Esophagus squamous epithelium (tissue), 5 donors: ENCODE measurements at places on chromosomes 6 and 20.

DNA sequence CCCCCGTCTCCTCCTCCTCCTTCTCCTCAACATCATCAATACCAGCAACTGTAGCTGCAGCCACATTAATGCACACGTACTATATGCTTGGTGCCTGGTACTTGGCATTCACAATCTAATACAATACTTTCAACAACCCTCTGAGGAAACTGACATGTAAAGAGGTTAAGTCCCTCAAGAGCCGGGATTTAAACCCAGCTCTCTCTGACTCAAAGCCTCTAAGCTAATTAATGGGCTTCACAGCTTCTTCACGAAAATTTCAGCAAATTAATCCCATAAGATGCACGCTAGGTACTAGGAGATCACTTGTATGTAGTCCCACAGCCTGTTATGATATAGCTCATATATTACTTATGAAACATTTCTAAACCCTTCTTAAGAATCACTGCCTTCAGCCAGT, 73.1 kb upstream of the IPCEF1 start:
- DNase-seq, result no peak

DNA sequence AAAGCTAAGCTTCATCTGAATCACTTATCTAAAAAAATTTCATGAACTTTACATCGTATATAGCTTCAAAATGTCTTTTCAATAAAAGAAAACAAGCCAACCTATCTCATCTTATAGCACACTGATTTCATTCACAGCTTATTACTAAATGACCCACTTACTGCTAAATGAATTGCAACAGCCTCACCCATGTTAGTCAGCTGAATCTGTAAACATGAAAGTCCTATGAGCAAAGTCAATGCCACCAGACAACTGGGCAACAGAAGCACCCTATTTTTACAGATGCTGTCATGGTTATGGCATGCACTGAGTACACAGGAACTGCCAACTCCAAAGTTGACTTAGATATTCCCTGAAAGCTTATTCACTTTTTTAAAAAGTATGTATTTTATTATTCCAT, 41.2 kb upstream of the DST start:
- DNase-seq, result no peak

DNA sequence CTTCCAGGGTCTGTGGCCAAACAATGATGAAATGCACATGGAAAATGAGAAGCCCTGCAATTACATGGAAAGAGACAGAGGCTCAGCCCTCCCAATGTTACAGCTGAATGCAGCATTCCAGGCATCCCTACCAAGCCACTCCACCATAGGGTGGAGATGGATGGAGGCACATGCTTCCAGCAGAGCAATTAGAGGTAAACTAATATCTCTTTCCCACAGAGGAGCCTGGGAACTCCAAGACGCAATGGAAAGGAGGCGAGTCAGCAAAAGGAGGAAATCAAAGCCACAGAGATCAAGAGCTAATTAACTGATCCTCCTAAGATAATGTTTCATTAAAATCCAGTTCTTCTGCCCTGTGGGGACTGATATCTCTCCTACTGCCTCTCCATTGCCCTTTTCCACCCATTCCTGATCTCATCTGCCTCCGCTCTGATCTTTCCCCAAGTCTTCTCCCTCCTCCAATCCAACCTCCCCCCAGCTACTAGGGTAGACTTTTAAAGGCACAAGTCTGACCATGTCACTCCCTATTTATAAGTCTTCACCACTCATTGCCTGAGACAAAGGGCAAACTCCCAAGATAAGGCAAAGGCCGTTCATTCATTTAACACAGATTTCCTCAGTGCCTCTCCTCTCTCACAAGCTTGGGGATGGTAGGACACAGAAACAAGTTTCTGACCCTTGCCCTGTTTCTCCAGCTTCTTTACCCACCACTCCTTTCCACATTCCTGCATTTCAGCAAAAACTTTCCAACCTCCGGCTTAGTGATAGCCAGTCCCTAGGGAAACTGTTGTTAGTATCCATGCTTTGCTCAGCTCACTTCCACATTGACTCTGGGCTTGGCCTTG, 14.3 kb upstream of the KCNB1 start:
- no peak for DNase-seq

- no peak for DNase-seq
Observed at GRCh38 chr20:32898729-32899128, 40.0 kb downstream of the EFCAB8 start.

DNA sequence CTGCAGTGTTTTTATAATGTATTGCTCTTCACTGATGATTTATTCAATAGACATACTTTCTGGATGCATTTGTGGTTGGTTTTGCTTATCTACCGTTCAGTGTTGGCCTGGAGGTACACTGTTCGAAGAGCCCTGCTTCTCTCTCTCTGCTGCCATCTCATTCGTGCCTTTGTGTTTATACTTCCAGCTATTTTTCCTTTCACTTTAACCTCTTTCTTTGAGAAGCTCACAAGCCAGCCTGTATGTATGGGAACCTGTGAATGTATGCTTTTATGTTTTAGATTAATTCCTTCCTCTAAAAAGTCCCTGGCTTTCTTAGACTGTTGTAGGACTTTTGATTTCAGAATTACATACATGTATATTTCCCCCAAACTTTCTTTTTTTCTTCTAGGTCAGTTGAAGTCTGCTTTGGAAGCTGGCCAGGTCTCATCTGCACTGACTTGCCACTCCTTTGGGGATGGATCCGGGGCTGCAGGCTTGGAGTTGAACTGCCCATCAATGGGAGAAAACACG, 83.0 kb downstream of the SCAND1 start:
- DNase-seq, result no peak

DNA sequence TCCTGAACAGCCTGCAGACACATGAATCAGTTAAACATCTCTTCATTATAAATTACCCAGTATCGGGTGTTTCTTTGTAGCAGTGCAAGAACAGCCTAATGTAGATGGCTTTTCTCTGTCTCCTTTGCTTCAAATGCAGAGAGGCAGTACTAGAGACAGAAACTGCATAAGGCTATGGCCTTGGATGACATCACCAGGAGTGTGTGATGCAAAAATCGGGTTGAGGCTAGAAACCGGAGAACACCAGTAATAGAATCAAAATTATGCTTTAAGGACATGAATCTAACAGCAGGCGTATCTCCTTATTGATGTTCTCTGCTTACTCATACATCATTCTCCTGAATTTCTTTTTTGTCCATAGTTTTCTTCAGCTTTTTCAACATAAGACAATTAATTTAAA, 49.3 kb upstream of the FLRT3 start:
- DNase-seq, result no peak

DNA sequence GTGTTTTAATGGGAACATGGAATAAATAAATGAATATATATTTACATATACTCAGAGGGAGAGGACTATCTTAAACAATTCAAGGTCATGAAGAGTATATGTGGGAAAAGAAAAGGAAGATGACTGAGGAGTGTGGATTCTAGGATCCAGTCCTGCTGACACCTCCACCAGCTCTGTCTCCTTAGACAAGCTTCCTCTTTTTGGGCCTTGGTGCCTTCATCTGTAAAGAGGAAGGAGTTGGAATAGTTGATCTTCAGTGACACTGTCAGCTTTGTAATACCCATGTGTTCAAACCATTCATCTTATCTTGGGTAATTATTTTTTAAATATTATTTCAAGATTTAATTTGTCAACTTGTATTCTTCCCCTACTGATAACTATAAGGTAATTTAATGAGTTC, 338.0 kb downstream of the ADGRB3 start:
- DNase-seq, result no peak

DNA sequence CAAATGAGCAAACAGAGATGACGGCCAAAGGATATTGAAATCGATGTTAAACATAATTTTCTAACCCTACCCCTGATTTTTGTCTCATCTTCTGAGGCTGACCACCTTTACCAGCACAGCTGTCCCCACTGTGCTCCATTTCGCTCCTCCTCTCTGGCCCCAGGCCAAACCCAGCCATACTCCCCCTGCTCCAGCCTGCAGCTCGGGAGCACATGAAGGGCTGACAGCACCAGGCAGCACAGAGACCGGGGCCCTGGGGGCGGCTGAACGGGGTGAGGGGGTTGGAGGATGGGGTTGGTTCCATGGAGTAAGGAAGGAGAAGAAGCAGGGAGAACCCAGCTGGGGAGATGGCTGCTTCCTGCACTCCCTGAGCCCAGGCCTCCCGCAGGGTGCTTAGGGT, 3.2 kb upstream of the NCR2 start:
- DNase-seq, result no peak

GRCh38 chr20:57484772-57485171, 40.2 kb downstream of the CTCFL start:
- no peak for DNase-seq

DNA sequence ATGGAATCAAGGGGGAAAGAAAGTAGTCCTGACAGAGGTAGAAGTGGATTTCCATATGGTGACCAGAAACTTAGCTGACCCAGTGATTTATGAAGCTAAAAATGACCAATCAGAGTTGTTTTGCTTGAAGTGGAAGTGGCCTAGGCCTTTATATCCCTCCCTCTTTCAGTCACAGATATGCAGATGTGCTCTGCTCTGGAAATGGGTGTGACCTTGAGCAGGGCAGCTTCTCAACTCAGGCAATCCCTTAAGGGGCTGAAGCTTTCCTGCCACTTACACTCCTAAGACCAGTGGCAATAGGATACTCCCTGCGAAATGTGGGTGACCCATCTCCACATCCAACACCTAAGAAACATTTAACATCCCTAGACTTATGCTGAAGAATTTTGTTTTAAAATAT, 256.6 kb downstream of the EYS start:
- no peak for DNase-seq

DNA sequence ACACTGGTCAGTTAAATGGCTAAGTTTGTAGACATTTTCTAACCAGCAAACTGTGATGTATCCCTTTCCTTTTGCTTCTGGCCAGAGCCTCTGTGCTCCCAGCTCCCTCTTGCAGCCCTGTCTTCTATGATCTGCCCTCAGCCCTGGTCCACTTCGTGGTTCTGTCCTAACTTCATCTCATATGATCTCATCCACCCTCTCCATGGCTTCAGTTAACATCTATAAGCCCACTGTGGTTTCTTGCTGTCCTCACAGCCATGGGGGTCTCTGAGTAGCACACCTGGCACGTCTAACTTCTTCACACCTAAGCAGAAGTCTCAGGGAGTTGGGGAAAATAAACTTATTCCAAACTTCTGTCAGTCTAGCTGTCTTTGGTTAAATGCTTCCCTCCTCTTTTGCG, 81.8 kb downstream of the IRF4 start:
- DNase-seq, result no peak

DNA sequence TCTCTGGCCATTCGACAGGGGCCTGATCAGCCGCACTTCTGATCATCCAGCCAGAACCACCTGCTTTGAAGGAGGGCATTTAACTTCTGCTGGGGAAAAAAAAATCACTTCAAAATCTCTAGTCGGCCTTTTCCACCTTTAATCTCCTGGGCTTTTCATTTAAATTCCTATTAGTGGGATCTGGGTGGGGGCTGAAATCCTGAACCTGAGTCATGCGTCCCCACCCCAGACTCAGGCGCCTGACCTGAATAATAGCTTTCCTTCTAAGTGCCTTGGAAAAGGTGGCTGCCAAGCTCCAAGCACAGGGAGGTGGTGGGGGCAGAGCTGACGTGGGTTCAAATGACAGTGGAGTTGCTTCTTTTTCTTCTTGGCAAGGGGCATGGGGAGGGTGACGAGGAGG, 246.0 kb upstream of the EXOC2 start:
- no peak for DNase-seq

DNA sequence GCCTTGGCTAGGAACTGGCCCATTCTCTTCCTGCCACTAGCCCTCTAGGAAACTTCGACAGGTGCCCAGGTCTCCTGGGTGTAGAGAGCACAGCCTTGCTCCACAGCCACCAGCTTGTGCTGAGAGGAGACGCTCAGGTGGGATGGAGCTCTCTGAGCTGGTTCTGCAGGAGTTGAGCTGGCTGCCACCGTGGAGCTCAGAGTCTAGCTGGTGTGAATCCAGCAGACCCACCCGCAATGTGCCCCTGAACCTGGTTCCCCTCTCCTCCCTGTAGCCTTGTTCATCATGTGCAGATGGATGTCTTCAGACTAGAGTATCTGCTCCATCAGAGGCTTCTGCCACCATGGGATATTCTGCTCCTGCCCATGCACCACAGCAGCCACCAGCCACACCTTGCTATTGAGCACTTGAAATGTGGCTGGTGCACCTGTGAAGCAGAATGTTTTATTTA, 222.5 kb downstream of the SYNDIG1 start:
- DNase-seq, result no peak

- DNase-seq, result no peak
Observed at GRCh38 chr6:150894935-150895552, 29.5 kb downstream of the MTHFD1L start.

DNA sequence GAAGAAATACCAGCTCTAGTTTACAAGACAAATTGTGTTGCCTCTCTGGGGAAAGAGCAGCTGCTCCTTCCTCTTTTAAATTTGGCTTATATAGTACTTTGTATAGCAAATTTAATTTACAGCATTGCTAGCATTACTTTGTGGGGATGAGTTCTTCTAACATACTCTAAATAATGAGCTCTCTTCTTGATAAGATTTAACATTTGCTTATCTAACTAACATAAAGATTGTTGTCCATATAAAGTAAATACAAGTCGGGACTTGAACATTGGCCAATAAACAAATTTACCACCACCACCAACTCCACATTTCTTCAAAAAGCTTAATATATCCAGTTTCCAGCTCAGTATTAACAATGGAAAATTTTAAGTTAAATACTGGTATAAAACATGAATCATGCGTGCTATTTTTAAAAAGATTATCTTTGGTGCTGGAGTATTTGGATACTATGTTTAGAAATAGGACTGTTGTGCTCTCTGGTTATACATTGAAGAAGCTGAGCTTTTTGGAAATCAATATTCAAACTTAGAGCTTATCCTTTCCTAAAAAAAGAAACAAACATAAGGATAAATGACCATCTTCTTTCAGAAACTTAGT, 1146.9 kb upstream of the GJE1 start:
- DNase-seq, result no peak

- no peak for DNase-seq
Observed at GRCh38 chr20:60715172-60715571, 536.9 kb upstream of the CDH4 start.

GRCh38 chr6:134495890-134496248, 178.0 kb upstream of the SGK1 start:
- no peak for DNase-seq

DNA sequence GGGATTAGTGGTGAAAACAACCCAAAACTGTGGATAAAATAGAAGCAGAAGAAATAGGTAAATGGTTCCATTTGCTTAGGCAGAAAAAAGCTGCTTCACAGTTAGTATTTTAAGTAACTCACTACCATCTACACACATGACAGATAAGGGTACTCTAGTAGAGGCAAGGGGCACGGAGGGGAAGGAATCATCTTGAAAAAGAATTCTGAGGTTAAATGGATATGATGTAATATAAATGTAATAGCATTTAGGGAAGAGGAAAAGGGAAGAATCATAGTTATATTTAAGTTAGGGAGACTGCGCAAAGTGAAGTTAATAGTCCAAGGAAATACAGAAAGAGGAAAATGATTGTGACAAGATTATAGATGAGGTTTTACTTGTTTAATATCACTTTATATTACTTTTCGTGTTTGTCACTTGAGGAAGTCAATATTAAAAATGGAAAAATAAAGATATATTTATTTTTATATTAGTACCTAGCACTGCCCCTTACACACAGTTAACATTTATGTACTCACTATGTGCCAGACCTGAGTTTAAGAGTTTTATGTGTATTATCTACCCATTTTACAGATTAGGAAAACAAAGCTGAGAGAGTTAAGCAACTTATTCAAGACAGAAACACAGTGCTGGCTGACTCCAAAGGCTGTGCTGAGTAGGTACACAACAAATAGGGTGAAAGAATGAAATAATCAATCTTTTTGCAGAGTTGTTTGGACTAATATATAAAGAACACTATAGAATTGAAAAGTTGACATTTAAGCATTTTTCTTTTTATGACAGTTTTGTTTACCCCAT, 128.1 kb downstream of the REV3L start:
- no peak for DNase-seq

GRCh38 chr6:34031625-34032383, 114.1 kb downstream of the GRM4 start:
- no peak for DNase-seq
